ENCODE measurements at places on chromosomes 2 and 18.

DNA sequence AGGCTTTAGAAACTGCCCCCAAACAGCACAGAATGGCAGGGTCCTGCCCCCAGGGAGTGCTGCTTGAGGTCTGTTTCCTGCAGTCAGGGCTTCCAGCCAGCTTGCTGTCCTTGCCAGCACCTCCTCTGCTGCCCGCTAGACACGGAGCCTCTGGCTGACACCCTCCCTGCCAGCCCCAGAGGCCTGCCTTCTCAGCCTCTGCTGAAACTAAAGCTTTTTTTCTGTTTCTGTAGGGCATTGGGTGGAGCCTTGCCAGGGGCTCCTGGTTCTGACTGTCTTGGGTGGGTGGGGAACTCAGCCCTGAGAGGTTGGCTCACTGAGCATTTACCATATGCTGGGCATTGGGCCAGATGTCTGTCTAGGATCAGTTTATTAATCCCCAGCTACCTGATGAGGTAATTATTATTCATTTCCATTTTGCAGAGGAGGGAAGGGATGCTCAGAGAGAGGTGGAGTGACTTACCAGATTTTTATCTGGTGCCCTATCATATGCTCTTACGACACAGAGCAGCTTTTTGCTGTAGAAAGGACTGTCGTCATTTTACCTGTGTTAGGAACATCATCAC lies 35.4 kb downstream of the INPP4A start:
- DNase-seq, result peak; percentile 63

GRCh38 chr18:13577091-13577697 lies 149.2 kb downstream of the FAM210A start:
- peak; percentile 59 for DNase-seq

- DNase-seq, result no peak
Observed at GRCh38 chr2:134718023-134718816, 580 bp downstream of the TMEM163 start.

- no peak for DNase-seq
Observed at GRCh38 chr18:62377131-62377807, 52.2 kb downstream of the TNFRSF11A start.

- DNase-seq, result no peak
Observed at GRCh38 chr2:40690036-40690435, 238.1 kb upstream of the SLC8A1 start.

DNA sequence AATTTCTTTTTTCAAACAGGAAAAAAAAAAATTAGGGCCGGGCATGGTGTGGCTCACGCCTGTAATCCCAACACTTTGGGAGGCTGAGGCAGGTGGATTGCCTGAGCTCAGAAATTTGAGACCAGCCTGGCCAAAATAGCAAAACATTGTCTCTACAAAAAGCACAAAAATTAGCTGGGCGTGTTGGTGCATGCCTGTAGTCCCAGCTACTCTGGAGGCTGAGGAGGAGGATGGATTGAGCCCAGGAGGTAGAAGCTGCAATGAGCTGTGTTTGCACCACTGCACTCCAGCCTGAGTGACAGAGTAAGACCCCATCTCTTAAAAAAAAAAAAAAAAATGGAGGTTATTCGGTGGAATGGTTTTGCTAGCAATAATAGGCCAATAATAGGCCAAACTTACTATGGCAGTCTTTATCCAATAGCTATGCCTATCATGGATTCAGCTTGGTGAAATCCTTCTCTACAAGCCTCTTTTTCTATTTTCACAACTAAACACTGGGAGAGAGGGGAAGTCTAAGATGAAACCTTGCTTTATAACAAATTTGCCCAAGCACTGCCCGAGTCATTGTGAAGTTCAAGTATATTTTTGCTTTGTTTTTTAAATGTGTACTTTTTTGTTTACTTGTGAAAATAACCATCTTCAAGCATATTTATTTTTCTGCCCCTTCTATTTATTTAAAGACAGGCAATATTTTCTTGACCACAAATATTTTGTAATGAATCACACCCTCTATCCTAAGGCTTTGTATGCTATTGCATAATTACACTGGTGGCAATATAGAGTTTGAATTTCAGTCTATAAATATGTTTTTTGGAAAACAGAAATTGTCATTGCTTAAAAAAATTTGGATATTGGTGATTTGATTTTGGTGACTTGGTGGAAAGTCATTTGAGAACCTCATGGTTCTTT lies 20.0 kb upstream of the KYNU start:
- no peak for DNase-seq

DNA sequence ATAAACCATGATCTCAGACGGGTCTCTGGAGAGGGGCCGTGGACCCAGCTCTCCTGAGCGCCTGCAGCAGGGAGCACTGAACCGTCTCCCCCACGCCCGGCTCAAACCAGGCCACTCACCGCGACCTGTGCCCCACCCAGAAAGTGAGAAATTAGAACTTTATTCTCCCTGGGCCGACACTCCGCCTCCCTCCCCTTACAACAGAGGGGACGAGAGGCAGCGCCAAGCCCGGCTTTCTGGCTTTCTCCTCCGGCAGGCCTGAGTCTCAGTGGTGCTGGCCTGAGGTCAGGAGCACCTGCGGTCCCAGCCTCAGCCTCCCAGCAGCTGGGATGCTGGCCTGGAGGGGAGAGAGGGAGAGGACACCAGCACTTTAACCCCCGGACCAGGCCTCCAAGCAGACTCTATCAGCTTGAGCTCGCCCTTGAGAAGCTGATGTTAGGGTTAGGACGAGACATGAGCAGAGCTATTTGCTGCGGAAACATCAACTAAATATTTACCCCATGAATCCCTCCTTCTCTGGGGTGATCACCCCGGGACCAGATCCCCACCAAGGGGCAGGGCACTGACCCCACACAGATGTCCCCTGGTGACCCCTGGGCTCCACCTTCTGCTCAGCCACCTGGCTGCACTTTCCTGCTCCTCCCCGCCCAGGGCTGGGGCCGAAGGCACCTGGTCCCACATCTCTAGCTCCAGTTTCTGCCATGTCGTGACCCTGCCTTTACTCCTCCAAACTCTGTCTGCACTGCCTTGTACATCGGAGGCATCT lies 856.3 kb upstream of the SALL3 start:
- DNase-seq, result no peak

DNA sequence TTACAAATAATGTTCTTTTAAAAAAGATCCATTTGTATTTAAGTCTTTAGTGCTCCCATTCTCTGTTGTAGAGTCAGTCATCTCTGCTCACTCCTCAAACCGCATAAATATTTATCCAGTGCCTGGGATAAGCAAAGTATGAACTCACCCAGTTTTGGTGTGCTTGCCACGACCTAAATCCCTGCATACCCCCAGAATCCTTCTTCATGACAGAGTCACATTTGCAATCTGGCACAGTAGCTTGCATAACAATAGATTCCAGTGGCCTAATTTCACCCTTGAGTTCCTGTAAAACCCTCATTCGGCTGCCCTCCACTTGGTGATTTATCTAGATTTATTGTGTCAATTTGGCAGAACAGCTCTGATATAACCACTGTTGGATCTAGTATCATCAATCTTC lies 92.9 kb downstream of the DTNA start:
- no peak for DNase-seq

- DNase-seq, result no peak
Observed at GRCh38 chr2:240778426-240778825, 41.6 kb downstream of the KIF1A start.

GRCh38 chr2:65030476-65031332 lies 25.5 kb upstream of the CEP68 start:
- DNase-seq, result no peak
